Activated CD4-positive, alpha-beta T cell treated with anti-CD3 and anti-CD28 coated beads, Interleukin-2, amount 50 U/mL, for 24 hours (primary cell): ENCODE measurements at places on chromosomes 2 and 18.

DNA sequence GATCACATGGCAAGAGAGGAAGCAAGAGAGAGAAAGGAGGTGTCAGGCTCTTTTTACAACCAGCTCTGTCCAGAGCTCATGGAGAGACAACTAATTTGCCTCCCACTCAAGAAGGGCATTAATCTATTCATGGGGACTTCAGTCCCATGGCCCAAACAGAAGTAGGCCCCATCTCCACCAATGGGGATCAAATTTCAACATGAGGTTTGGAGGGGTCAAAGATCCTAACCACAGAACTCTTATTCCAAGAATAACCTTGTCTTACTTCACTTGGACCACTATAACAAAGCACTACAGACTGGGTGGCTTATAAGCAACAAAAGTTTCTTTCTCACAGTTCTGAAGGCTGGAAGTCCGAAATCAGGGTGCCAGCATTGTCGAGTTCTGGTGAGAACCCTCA, 31.8 kb downstream of the GRB14 start:
- no peak for DNase-seq

GRCh38 chr2:238775591-238775990, 72.3 kb upstream of the TWIST2 start:
- DNase-seq = no peak

DNA sequence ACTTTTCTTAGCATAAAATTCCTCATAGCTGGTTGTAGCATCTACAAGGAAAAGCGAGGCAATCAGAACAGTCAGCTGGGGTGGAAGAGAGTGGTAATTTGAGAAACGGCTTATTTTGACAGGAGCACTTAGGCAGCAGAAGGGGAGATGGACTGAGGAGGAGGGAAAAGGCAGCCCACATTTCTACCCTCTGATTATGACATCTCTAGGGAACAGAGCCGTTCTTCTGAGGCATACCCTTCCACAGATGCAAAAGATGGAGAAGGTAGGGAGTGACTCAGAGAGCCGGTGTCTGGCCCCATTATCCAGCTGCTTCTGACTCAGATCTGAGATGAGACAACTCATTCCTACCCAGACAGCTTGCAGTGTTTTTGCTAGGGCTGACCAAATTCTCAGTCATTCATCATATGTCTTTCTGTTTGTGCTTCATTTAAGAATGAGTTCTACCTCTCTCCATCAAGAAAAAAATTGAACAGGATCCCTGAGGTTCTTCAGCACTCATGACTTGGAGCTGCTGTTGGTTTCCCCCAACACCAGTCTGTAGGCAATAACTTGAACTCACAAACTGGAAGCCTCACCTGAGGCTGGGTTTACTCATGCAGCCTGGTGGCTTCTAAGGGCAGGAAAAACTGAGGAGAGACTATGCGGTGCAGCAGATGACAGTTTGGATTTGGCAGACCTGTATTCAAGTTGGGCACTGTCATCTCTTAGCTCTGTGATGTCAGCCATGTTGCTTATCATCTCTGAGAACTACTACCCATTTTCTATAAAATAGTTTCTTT, 15.9 kb upstream of the SEC11C start:
- no peak for DNase-seq

- no peak for DNase-seq
These were observed 20.2 kb downstream of the NFE2L2 start for GRCh38 chr2:177244244-177244771.

DNA sequence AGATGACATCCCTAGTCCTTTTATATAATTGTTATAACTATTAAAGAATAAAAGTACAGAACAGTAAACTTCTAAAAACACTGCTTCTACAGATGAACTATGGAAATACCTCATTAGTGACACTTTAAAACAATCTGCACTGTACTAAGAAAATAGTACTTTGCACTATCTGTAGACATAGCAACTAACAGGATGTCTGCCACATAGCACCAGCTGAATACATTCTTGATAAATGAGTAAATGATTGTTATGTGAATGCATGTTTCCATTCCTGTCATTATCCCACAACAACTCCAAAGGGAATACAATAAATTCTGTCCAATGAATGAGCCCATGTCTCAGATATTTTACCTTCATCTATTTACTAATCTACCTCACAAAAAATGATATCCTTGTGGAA, 115.3 kb upstream of the SLC35G4 start:
- no peak for DNase-seq

DNA sequence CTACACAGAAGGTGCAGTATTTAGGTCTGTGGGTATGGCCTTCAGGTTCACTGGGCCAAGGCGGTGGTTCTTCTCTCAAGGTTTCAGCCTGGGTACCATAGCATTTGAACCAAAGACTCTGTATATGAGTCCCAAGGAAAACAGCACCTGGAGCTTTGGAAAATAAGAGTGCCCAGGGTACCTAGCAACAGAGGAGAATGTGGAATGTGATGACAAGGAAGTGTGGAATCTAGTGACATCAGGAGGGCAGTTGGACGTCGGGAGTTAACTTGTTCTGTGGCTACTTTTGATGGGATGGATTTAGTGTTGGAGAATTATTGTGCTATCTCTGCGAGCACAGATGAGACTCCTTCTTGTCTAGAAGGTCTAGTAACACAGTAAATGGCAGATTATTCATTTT, 201.2 kb downstream of the NOL4 start:
- DNase-seq = no peak

- DNase-seq = no peak
These were observed 92.2 kb downstream of the ALPK2 start for GRCh38 chr18:58536534-58537271.

GRCh38 chr2:7292154-7292691, 375.0 kb downstream of the RNF144A start:
- no peak for DNase-seq

DNA sequence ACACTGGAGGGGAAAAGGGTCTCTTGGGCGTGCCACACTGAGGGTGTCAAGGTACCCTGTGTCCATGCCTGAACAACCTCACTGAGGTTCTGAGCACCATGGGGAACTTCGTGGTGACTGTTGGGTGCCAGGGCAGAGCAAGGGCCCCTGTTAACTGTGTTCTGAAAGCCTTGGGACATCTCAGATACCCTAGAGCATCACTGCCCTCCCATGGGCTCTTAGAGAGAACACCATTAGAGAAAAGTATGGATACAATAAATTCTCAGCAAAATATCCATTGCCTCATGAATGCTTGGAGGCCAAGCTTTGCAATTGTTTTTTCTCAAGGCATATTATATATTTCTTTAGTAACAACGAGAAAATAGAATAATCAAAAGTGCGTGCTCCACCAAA, 488.5 kb upstream of the NRP2 start:
- DNase-seq = no peak

DNA sequence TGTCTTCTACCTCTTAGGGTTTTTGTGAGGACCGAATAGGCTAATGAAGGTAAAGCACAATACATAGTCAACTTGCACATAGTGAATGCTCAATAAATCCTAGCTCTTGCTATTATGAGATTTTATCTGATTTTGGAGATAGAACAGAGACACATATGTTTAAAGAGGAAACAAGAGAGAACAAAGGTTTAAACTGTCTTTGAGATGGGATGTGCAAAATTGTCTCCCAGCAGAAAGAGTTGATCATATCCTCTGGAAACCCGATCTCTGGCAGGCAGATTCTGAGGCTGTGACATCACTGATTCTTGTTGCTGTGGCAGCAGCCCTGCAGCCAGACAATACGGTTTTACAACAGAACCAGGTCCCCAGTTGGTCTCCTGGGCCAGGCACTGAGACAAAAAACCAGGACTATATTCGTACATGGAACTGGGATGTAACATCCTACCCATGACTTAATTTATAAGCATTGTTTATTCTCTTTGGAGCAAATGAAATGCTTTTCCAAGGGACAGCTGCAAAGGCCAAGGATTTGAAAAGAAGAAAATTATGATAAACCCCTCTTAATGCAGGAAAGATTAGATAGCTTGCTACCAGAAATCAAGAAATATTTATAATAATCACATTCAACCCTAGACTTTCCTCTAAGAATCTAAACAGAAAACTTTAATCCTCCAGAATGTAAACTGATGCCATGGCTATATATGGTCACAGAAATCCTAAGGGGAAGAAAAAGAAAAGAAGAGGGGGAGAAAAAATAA, 80.2 kb downstream of the SLC8A1 start:
- DNase-seq = no peak

- no peak for DNase-seq
These were observed 159.0 kb upstream of the SETBP1 start for GRCh38 chr18:44521668-44522022.

DNA sequence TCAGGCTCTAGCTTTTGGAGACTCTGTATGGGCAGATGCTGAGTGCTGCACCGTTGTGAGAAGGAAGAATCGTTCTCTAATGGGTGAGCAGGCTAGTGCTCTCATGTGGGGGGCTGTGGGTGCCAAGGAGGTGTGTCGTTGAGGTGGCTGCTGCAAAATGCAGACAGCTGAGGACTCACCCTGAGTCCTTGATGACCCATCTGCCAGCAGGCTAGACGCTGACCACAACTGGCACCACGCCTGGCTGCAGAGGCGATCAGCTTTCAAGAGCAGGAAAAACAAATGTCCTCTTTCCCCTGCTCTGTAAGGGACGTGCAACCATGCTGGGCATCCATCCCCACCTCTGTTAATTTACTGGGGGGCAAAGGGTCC, 48.2 kb downstream of the HAUS1 start:
- DNase-seq = no peak

- no peak for DNase-seq
These were observed 4.6 kb upstream of the LAMA3 start for GRCh38 chr18:23684515-23685197.

DNA sequence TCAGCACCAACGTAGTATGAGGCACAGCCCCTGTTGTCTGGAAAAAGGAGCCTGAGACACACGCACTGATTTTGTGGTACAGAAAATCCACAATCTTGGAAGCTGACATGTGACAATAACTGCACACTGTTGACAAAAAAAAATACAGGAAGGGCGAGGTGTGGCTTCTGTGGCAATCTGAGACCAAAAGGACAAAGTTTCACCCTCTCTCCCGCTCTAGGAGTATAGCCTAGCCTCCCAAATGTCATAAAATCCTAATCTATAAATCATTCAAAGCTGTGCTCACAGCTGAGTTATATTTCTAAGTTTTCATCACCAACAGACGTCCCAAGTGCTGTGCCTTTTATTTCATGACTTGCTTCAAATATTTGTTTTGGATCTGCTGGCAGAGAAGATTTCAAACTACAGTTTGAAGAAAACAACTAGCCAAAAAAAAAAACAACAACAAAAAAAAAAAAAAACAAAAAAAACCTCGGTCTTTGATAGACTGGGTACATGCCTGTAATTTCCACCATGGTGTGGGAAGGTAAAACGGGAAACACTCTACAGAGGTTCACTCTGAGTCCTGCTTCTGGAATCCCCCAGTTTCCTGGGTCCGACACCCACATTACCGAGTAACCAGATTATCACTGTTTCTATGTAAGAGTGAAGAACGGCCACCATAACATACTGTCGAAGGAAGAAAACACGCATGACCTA, 61.0 kb downstream of the C2orf76 start:
- no peak for DNase-seq

DNA sequence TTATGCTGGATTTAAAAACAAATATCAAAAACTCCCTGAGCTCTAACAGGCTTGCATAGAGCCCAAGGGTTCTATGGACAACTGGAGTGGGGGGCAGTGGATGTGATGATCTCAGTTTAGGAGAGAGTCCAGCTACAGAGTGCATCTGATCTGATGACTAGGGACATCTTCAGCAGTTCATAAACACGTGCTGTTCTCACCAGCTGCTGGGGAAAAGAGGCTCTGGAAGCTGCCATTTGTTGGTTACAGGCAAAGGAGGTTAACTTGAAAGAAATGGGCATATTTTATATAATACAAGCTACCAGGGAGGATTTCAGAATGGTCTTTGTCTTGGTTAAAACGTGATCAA, 36.0 kb upstream of the ZNF396 start:
- DNase-seq = no peak

GRCh38 chr18:48462510-48462909, 53.3 kb upstream of the ZBTB7C start:
- no peak for DNase-seq

- no peak for DNase-seq
These were observed 264.7 kb downstream of the TCF4 start for GRCh38 chr18:55323051-55323994.

DNA sequence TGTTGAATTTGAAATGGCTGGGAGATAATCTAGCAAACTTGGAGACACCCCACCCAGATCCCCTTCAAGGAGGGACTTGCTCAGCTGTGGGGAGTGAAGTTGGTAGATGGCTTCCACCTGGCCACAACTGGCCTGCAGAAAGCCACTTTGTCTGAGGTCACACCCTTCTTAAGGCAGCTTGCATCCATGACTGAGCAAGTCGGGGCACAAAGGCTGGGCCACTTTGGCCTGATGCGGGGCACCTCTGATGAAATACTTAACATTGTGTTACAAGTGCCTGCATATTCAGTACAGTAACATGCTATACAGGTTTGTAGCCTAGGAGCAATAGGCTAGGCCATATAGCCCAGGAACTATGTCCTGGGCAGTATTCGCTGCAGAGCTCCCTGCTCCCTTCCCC, 13.4 kb upstream of the RPL37A start:
- no peak for DNase-seq

- DNase-seq = no peak
These were observed 53.8 kb downstream of the MYO1B start for GRCh38 chr2:191299010-191299409.

DNA sequence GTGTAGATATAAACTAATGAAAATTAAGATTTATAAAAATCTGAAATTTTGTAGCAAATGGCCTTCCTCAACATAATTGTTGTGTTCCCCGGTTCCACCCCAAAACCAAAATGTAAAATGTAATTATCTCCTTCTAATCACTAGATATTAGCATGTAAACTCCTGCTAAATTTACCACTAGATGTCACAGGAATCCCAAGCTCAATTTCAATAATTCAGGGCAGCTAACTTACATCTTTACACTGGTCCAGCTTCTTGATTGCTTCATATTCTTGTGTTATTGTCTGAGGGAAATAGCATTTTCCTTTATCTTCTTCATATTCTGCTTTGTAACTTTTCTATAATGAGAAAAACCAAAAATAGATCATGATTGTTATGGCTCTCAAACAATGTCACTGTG, 42.6 kb downstream of the NEB start:
- no peak for DNase-seq

GRCh38 chr2:235820571-235820970, 326.7 kb downstream of the AGAP1 start:
- DNase-seq = no peak

DNA sequence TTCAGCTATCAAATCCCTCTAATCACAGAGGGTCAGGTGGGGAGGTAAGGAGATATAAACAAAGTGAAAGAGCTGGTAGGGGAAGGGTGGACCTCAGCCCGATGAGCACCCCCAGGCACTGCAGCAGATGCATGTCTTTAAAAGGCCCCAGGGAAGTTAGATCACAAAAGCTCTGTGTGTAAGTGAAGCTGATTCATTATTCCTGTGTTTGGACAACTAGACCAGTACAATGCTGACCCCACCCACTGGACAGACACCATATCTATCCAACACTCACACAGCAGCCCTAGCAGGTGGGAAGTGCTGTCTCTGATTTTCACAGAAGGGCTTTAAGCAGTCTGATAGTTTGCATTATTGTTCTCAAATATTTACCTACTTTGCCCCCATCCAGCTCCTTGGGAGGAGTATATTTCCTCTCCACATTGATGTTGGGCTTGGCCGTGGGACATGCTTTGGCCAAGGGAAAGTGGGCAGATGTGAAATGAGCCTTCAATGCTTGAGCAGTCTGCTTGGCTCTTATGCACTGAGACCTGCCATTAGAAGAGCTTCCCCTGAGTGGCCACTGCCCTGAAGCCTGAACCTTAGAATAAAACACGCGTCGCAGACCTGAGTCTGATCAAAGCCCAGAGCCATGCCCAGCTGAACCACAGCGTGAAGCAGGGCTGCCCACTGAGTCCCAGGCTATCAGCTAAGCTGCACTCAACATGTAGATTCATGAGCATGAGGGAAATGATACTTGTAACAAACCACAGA, 111.4 kb downstream of the COPS8 start:
- DNase-seq = no peak

- DNase-seq = no peak
These were observed 17.9 kb downstream of the SERPINB8 start for GRCh38 chr18:63987743-63988142.
